CD4-positive, alpha-beta T cell treated with Interleukin-17A for 1 hour (primary cell): ENCODE measurements at places on chromosomes 1 and 21.

DNA sequence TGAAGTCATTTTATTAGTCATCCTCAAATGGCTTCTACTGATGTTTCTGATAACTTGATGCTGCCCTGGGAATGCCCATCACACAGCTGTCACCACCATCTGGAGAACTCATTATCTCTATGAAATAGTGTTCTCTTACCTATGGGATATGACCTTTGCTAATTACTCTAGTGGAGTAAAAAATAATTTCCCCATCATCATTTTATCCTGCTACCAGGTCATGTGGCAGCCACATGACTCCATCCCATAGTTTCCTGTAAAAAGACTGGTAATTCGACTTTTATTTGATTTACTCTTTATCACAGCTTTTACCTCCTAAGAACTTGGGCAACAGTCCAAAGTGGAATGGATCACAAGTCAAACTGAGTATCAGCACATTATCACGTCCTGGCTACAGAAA, 76.1 kb upstream of the USP25 start:
- DNase-seq: no peak

- no peak for DNase-seq
Measured at GRCh38 chr21:16587681-16588375, 858.0 kb downstream of the USP25 start.

DNA sequence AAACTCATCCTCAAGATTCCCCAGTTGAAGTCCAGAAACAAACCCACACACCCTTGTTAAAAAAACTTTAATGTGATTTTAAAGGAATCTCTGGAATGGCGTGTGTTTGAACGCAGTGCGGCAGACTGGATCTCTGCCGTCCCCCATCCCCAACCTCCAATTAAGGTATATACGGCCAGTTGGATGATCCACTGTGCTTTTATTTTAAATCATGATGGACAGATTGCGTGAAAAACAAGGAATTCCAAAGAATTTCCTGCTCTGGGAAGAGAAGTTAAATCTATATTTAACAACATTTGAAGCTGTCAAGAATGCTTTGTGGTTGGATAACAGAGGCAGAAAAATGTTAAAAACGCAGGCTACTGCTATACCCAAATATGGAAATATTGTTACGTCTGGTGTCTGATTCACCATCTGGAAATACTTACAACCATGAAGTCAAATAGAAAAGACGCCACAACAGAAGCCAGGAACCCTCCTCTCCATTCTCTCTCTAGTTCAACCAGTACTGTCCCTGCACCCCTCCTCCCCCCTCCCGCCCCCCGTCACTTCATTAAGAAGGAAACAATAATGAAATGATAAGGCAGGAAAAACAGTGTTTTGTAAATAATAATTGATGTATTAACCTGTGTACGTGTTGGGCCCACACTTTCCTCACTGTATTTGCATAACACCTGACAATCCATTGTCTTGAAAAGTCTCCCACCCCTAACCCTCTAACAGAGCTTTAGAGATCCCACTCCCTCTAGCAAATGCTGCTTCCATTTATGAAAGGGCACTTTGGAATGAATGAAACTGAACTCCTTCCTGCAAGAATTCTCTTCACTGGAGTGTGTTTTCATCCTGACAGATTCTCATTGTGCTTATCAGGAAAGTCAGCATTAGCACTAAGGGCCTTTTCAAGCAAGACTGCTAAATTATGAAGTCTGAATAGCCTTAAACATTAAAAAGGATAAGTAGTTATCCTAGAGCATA, 2.0 kb upstream of the CCN1 start:
- no peak for DNase-seq

- DNase-seq: peak; percentile 40
Measured at GRCh38 chr1:243598433-243598832, 251.6 kb downstream of the AKT3 start.

- DNase-seq: no peak
Measured at GRCh38 chr1:215022741-215023141, 59.8 kb upstream of the KCNK2 start.

DNA sequence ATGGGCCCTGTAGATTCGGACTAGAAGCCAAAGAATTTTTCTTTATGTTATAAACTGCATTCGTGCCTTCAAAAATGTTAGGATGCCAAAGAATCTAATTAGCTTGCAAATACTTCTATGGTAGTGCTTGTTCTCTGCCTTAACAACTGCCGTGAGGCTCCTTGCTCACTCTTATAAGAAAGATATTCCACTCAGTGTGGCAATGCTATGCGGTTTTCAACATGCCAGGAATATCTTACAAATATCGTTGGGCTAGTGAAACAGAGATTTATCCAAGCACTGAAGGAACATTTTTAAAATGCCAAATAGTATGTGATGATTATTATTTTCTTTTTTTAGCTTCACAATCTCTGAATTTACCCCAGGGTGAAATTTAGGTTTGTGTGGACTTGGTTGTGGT, 198.2 kb downstream of the GREM2 start:
- no peak for DNase-seq

DNA sequence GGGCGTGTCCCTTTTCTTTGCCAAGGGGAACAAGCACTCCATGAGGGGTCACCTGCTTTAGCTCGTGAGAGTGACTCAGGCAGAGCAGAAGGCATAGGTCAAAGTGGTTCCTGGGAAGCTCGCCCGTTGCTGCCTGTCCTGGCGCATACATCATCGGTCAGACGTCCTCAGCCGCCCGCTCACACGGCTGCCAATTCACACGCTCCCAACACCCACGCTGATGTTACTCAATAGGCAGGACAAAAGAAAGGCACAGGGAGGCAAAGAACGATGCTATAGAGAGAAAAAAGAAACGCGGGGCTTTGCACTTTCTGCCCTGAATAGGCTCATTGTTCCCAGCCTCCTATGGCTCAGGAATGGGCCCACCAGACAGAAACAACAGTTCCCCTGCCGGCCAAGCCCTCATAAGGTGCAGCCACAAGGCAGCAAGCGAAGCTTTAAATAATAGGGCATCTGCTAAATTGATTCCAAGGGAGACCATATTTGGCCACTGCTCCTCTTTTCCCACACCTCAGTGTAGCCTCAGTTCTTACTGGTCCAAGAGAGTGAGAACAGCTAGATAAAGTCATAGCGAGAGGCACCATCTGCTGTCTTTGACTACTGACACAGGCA, 38.7 kb downstream of the VTCN1 start:
- DNase-seq: no peak

DNA sequence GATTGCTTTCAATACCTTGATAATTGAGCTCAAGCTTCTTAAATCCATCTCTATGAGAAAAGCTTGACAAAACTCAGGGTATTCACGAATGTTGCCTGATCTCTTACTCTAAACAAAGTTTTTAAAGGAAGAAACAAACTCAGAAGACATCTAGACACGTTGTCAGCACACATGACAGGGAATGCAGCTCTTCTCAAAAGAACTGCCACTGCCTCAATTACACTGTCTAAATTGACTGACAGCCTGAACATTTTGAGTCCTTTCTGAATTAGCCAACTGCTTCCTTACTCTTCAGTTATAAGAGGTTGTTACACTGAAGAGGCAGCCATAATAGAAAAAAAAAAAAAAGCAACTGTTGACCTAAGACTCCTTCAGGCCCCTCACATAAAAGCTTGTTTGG, 1646.7 kb upstream of the B3GALT2 start:
- no peak for DNase-seq

GRCh38 chr1:147243841-147244240, 1.4 kb downstream of the CHD1L start:
- DNase-seq: no peak

GRCh38 chr1:227759341-227760300, 24.4 kb downstream of the SNAP47 start:
- DNase-seq: no peak

- no peak for DNase-seq
Measured at GRCh38 chr21:33042812-33043211, 17.1 kb downstream of the OLIG2 start.

DNA sequence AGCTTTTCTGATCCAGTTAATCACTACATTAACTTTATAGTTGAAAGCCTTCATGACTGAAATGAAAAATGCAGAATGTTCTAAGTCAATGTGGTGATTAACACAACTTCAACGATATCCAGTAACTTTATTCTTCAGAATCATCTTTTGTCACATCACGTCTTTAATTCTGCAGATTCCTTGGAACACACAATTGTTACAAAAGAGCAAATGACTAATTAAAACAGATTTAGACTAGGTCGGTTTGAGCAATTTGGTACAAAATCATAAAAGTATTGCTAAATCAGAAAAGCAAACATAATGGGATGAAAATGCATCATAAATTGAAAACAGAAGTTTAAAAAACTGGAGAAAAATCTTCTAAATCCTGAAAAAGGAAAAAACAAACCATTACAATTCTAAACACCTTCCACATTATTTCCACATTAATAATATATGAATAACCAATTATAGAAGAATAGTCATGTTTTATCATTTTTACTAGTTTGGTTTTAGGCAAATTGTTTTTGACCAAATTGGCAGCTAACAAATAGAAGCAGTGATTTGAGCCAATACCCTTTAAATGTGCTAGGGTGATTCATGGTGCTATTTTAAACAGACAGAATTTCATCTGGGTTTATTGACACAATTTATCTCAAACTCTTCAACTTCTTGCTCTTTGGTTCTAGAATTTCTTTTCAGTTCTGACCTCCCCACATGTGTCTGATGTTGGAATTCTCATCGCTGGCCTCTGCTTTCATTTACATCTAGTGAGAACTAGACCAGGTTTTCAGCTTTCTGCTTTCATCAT, 468.1 kb upstream of the PTBP2 start:
- no peak for DNase-seq

GRCh38 chr1:83671586-83671985, 327.3 kb downstream of the TTLL7 start:
- DNase-seq: no peak

DNA sequence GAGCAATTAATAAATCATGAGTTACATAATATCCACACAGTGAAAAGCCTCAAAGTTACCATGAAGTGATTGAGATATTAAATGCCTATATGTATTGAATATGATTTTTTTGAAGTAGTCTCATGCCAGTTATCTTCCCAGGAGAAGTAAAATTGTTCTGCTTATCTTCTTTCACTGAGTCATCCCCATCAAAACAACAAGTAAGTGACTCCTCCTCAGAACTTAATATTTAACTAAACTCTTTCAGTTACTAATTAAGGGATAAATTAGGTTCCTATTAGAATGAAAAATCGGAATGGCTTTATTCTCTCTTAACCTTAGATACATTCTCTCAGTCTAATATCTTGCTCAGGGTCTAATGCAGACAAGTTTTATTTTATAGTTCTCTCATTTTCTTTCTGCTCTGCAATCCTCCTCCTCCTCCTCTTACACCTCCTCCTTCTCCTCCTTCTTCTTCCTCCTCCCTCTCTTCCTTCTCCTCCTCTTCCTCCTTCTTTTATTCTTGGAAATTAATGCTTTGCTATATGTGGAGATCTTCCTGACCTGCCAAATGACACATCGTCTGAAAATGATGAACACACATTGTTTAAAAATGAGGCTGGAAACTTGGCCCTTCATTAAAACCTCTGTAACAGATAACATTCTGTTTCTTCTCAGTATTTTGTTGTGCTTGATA, 110.9 kb downstream of the RUNX1 start:
- DNase-seq: no peak

- no peak for DNase-seq
Measured at GRCh38 chr21:25657140-25657539, 18.1 kb downstream of the JAM2 start.
